ENCODE measurements at places on chromosomes 6 and 20.

- no peak for DNase-seq
Measured at GRCh38 chr6:116287689-116288282, 8.1 kb upstream of the TSPYL1 start.

DNA sequence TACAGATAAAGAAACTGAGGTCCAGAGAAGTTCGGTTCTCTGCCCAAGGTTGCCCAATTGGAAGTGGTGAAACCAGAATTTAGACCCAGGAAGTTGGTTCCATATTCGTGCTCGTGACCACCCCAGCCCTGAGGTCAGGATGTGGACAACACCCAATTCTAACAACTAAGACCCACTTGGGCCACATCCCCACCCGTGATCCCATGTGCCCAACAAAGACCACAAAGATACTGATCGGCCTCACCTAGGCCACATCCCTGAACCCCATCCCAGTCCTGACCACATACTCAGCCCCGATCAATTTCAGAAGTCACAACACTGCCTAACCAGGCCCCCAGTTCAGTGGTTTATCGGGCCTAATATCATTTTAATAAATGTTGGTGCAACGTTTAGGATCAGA lies 138.4 kb downstream of the PREX1 start:
- no peak for DNase-seq

GRCh38 chr6:89281779-89282246 lies 33.3 kb downstream of the GABRR2 start:
- no peak for DNase-seq

DNA sequence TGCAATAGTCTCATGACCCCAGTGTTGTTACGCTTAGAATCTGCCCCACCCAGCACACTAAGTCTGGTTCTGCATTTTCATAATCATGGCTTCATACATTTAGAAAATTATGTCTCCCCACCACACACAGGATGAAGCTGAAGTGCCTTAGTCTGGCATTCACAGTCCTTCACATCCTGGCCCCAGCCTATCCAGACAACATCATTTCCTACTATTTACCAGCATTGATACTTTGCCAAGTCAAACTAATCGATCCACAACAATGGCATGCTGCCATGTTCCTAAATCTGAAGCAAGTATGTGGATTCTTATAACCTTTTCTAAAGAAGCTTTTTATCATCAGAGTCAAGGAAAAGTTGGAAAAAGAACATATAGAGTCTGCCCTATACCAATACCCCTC lies 132.4 kb upstream of the FBXL4 start:
- DNase-seq, result no peak
